Inflammatory macrophage (primary cell): ENCODE measurements at places on chromosomes 7 and 10.

- no peak for DNase-seq
Observed at GRCh38 chr7:68712956-68713495, 885.2 kb upstream of the AUTS2 start.

DNA sequence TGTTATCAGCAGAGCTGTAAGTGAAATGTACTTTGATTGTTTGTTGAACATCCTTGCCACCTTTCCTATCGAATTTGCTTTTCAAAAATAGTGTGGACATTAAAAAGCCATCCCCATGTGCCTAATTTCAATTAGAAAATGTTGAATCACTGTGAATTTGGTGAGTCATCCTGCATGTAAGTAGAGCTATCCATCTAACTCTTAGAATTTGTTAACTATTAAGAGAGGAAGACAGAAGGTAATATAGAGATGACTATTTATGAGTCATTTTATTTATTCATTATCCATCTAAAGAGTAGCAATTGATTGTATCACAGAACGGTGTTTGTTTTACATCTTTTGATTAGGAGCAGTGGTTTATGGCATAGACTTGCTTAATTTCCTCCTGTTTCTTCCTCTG lies 154.7 kb downstream of the MGMT start:
- no peak for DNase-seq

DNA sequence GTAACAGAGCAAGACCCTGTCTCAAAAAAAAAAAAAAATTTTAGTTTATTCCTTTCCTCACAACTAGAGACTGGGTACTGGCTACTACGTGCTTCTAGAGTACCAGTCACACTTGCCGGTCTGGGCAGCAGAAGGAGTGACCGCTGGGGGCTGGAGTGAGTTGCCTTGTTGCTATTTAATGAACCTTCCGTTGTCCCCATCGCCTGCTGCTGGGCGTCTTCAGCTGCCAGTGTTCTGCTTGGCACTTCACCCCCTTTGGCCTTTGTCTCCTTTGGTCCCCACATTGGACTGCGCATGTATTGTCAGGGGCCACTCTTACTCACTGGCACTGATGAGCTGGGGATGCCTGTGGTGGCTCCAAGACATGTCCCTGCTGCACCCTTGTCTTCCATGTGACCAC lies 110.6 kb downstream of the CLEC2L start:
- no peak for DNase-seq

GRCh38 chr7:115024276-115024675 lies 102.4 kb downstream of the MDFIC start:
- DNase-seq, result no peak

DNA sequence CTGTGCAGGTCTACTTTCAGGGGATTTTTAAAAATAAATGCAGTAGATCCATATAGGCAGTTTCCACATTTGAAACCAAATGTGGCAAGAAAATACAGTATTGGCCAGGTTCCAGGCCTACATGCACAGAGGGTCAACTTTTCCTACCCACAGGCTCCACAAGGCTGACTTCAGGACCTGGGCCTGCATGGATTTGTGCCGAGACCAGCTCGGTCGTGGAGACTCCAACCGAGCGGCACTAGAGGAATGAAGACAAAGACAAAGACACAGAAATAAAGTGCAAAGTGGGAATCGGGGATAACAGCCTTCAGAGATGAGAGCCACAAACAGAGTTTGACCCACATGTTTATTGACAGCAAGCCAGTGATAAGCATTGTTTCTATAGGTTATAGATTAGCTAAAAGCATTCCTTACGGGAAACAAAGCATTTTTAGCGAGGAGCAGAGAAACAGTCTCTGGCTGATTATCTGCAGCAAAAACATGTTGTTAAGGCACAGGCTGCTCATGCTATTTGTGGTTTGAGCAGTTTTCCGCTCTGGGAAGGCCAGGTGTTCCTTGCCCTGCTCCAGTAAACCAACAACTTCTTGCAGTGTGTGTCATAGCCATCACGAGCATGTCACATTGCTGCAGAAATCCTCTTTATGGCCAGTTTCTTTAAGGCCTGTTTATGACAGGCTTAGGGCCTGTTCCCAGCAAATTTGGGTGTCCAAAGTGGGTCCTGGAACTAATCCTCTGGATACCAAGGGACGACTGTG lies 52.6 kb downstream of the ZNF37A start:
- no peak for DNase-seq

DNA sequence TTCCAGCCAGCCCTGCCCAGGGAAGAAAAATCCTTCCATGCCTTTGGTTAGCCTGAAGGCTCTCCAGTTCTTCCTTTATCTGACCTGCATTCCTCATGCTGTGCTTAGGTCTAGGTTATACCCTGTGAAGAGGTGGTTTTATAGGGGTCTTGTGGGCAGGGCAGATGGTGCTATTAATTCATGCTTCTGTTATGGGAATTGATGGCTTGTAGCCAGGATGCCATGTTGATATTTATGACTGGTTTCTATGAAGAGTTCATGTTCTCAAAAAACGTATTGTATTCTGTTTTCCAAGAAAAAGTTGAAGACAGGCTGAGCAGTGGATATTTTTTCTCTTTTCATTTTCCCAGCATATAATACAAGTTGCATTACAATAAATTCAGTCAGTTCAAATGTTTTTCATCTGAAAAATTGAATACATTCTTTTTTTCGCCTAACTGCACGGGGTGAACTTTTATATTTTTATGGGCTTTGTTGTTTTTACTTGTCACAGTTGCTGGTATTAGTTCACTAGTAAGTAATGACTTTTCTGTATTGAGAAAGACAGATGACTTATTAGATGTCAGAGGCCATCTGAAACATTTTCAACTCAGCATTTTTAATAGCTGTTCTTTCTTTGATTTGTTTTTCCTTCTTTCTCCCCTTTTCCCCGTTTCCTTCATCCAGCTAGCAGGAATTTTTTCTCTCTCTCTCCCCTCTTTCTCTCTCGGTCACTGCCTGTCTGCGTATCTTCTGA lies 322.8 kb downstream of the LRMDA start:
- no peak for DNase-seq

GRCh38 chr7:5215313-5215712 lies 25.3 kb downstream of the WIPI2 start:
- DNase-seq, result no peak

DNA sequence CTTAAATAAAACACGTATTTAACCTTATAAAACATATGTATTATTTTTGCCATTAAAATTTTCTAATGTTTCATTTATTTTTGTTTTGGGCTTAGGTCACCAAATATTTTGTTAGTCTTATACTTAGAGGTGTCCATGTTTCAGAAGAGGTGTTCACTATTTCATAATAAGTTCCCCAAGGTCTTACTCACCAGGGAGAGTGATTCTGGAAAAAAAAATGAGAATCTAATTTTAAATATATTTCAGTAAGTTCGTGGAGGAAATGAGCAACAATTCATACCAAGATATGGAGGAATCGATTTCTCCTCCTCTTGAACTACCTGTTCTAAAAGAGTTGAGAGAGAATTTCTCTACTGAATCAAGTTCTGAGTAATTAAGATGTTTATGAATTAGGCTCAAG lies 271.6 kb upstream of the SLC26A5 start:
- no peak for DNase-seq

DNA sequence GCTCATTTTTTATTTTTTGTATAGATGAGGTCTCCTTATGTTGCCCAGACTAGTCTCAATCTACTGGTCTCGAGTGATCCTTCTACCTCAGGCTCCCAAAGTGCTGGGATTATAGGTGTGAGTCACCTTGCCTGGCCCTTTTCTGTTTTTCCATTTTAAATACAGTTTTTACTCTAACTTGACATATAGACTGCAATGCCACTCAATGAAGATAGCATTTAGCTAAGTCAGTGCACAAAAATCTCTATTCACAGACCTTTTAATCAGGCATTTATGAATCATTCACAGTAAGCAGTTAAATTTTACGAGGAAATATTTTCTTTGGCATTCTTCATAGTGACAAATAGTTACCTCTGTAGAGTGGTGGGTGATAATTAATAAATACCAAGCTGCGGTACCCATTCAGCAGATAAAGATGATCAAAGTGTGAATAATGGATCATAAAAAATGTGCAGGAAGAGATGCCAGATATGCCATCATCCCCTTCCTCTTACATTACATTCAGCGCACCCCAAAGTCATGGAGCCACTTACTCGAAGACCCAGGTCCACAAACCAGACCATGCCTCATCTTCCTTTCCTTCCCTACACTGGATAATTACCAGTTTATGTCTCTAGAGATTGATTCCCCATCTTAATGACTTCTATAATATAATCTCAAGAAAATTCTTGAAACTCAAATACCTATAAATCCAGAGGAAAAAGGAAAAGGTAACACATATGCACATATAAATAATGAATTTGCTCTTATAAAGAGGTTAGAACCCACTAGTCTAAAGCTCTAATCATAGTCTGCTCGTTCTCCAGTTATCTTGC lies 56.0 kb downstream of the UBE2H start:
- no peak for DNase-seq

GRCh38 chr7:139127648-139128047 lies 18.1 kb upstream of the ZC3HAV1 start:
- no peak for DNase-seq

- peak; percentile 82 for DNase-seq
Observed at GRCh38 chr10:63700631-63701156, 179.5 kb downstream of the REEP3 start.

- peak; percentile 69 for DNase-seq
Observed at GRCh38 chr7:77351539-77352004, 64.6 kb downstream of the GSAP start.

GRCh38 chr10:5376450-5376849 lies 11.7 kb downstream of the UCN3 start:
- DNase-seq, result no peak

GRCh38 chr7:18276380-18276779 lies 219.2 kb upstream of the HDAC9 start:
- DNase-seq, result no peak

- DNase-seq, result no peak
Observed at GRCh38 chr7:151377406-151377805, 32.4 kb downstream of the WDR86 start.

DNA sequence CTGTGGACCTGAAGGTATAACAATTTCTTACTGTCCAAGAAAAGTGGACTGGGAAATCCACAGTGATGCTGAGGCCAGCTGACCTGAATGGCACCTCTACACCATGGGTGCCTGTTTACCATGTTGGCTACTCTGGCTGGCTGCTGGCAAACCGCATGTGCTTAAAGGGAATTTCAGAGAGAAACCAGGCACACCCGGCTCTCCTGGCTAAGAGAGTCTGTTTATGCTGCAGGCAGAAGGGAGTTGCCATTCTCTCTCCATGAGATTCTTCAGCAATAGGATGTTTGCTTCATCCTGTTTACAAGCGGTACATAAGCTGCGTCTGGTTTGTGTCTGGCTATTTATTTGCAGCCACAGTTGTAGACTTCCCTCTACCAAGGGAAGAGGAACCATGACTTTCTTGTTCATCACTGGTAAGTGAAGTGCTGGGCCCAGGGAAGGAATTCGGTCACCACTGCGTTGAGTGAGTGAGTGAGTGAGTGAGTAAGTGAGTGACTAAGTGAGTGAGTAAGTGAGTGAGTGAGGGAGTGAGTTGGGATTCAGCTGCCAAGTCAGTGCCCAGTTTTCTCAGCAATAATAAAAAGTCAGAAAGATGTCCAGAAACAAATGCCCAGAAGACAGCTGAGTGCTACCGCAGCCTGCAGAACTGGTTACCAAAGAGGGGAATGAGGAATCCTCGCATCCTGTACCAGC lies 90.4 kb downstream of the COBL start:
- DNase-seq, result no peak

GRCh38 chr7:41817386-41817785 lies 114.5 kb upstream of the INHBA start:
- DNase-seq, result no peak

DNA sequence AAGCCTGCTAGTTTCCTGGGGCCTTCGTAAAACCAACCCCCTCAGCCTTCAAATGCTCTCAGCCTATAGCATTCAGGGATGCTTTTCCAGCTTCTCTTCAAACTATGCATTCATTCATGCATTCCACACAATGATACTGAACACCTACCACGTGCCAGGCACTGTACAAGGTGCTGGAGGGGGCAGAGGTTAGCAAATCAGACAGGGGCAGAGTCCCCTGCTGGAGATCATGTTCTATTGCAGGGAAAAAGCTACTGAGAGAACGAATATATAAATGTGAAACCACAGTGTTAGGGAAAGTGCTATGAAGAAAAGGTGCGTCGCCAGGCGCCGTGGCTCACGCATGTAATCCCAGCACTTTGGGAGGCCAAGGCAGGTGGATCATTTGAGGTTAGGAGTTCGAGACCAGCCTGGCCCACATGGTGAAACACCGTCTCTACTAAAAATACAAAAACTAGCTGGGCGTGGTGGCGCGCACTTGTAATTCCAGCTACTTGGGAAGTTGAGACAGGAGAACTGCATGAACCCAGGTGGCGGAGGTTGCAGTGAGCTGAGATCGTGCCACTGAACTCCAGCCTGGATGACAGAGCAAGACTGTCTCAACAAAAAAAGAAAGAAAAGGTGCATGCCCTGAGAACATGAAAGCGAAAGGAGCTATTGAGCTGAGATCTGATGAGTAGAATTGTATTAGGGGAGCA lies 64.6 kb upstream of the CALN1 start:
- DNase-seq, result no peak

- no peak for DNase-seq
Observed at GRCh38 chr10:48608279-48608681, 3.4 kb upstream of the ARHGAP22 start.

GRCh38 chr7:96400001-96400400 lies 78.1 kb upstream of the SLC25A13 start:
- DNase-seq, result no peak

DNA sequence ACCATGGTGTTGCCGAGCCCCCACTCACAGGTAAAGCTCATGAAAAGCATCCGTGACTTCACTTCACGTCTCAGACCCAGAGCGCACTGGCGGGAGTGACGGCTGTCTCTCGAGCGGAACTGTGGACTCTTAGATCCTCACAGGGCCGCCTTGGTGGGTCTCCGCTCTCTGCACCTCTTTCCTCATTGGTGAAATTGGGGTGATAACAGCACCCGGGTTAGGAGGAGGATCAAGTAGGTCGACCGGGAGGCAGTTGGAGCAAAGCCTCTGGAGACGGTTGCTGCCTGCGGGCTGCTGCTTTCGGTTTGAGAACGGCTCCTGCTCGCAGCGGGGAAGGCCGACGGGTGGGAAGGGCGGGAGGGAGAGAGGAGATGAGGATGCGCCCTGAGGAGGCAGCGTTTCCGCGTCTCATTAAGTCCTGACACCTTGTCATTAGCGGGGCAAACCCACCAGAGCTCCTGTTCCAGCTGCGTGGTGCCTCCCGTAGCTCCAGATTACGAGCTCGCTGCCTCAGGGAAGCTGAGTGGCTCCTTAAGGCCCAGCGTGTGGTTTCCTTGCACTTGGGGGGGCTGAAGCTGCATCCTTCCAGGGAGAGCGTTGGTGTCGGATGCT lies 51.9 kb upstream of the CFAP46 start:
- DNase-seq, result no peak

DNA sequence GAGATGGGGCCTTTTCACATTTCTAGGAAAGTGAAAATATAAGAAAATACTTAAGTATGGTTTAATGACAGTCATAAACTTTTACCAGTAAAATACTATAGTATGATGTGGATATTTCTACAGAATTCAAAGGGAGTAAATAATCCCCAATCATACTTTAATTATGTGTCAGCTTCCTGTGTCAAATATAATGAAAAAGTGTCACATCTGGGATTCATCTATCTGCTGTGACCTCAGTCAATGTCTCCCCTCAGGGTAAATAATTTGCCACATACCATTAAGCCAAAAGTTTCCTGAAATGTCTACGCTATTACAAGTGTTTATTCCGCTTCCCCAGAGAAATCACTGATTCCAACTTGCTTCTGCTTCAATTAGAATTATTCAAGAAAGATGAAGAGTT lies 110.5 kb downstream of the ITGA8 start:
- no peak for DNase-seq
